Thoracic aorta (tissue), 2 donors: ENCODE measurements at places on chromosomes 3 and 15.

GRCh38 chr3:38283810-38284755, 2.0 kb downstream of the SLC22A14 start:
- no peak overlapping the region for H3K4me3 ChIP-seq
- no peaks in the 10 kb centered on the region for H3K27me3 ChIP-seq
- no peaks in the 10 kb centered on the region for H3K4me1 ChIP-seq
- no peak for DNase-seq
- no peaks in the 10 kb centered on the region for H3K36me3 ChIP-seq
- no peak overlapping the region for H3K27ac ChIP-seq

DNA sequence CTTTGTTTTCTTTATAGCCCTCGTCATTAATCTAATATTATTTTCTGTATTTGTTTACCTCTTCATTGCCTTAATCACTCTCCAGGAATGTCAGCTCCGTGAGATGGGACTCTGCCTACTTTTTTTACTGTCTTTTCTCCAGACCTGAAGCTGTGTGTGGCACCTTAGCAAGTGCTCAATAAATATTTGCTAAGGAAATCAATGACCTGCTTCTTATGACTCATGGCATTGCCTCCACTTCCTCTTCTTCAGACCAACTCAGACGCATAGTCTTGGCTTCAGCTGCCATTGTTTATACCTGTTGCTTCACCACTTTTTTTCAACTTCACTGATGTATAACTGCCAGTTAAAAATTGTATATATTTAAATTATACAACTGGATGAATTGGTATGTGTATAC, 218.5 kb upstream of the CMC1 start:
- H3K4me1 ChIP-seq: no peaks in the 10 kb centered on the region
- H3K27ac ChIP-seq: no peak overlapping the region
- no peak overlapping the region for H3K4me3 ChIP-seq
- no peak for DNase-seq
- H3K27me3 ChIP-seq: no peaks in the 10 kb centered on the region
- H3K36me3 ChIP-seq: no peaks in the 10 kb centered on the region

- no peaks in the 10 kb centered on the region for H3K27me3 ChIP-seq
- no peaks in the 10 kb centered on the region for H3K36me3 ChIP-seq
- no peak for DNase-seq
- peaks cover 6% of the 10 kb centered on the region for H3K4me1 ChIP-seq
- H3K4me3 ChIP-seq: no peak overlapping the region
Measured at GRCh38 chr3:71600646-71601288, 17.2 kb upstream of the FOXP1 start.

- H3K4me3 ChIP-seq: no peak overlapping the region
- H3K27me3 ChIP-seq: no peaks in the 10 kb centered on the region
- no peaks in the 10 kb centered on the region for H3K36me3 ChIP-seq
- no peak for DNase-seq
- H3K27ac ChIP-seq: no peak overlapping the region
- H3K4me1 ChIP-seq: no peaks in the 10 kb centered on the region
Measured at GRCh38 chr3:116912116-116912515, 202.5 kb downstream of the TUSC7 start.

DNA sequence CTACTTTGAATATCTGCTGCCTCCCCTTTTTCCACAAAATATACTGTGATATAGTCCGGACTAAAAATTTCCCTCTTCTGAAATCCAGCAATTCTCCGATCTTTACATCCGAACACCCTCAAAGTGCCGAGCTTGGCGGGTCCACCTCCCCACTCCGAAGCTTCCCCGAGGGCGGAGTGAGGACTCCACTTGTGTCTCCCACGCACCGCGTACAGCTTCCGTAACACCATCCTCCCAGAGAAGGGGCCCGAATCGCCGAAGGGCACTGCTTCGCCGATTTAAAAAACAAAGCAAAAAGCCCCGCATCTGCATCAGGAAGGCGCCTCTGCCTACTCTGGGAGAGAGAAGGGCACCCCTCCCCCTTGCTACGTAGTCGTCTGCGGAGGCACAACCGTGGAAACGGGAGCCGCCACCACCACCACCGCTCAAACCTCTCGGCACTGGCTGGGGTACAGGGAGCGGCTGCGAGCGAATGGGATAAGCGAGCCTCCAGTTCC, 551 bp downstream of the NCBP2 start:
- peak overlapping the region; percentile 76 for H3K4me3 ChIP-seq
- DNase-seq: no peak
- H3K4me1 ChIP-seq: peaks cover 31% of the 10 kb centered on the region
- H3K27me3 ChIP-seq: no peaks in the 10 kb centered on the region

GRCh38 chr3:8665407-8665896, 20.9 kb upstream of the SSUH2 start:
- H3K27ac ChIP-seq: no peak overlapping the region
- DNase-seq: no peak
- no peaks in the 10 kb centered on the region for H3K27me3 ChIP-seq
- no peaks in the 10 kb centered on the region for H3K36me3 ChIP-seq

DNA sequence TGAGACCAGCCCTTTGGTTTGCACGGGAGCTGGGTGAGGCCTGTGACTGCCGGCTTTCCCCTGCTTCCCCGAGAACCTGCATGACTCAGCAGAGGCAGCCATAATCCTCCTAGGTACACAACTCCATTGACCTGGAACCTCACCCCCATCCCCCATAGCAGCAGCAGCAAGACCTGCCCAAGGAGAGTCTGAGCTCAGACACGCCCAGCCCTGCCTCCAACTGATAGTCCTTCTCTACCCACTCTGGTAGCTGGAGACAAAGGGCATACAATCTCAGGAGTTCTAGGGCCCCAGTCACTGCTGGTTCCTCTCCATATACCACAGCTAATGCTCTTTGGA, 141.0 kb upstream of the ARHGEF26 start:
- no peak overlapping the region for H3K4me3 ChIP-seq
- H3K4me1 ChIP-seq: no peaks in the 10 kb centered on the region
- H3K36me3 ChIP-seq: no peaks in the 10 kb centered on the region
- DNase-seq: no peak

DNA sequence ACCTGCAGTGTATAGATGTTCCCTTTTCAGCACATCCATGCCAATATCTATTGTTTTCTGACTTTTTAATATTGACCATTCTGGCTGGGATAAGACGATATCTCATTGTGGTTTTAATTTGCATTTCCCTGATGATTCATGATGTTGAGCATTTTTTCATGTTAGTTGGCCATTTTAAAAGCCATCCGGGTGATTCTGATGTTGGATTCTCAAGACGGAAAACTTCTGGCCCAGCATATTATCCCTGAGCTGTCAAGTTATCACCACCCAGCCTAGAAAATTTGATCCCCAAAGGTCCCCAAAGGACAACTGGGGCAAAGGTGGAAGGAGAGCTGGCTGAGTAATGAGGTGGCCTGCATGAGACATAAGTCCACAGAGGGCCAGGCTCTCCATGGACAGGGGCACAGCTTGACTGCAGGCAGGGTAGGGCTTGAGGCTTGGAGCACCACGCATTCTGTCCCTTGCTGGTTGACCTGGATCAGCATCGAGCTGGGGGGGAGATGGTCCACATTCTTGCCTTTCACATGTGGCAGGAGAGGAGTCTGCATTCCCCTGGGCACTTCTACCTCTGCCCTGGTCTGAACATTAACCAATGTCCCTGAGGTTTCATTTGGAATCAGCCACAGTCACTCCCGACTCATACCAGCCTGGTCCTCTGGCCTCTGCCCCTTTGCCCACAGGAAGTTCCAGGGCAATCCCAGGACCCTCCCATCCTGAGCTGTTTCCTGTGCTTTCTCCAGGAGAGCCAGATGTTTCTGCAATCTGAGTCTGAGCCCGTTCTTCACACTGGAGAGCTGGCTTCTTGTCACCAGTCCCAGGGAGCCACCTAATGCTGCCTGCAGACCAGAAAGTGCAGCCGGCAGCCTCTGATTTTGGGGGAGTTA, 69.2 kb downstream of the ISG20 start:
- no peak for DNase-seq
- H3K27me3 ChIP-seq: no peaks in the 10 kb centered on the region
- H3K4me1 ChIP-seq: peaks cover 2% of the 10 kb centered on the region
- no peak overlapping the region for H3K4me3 ChIP-seq
- H3K36me3 ChIP-seq: no peaks in the 10 kb centered on the region

GRCh38 chr15:33517944-33518343, 207.2 kb downstream of the RYR3 start:
- no peaks in the 10 kb centered on the region for H3K27me3 ChIP-seq
- DNase-seq: no peak
- no peaks in the 10 kb centered on the region for H3K4me1 ChIP-seq
- H3K4me3 ChIP-seq: no peak overlapping the region
